ENCODE measurements at places on chromosomes 12 and 14. TPM values are rescaled to one million over a fixed set of nuclear protein-coding genes. Genes with fewer than 3 reads are reported as not detected.

The FGF23 gene
- total RNA-seq = not detected

The SLC15A5 gene
- total RNA-seq = not detected

The SERPINA1 gene
- total RNA-seq = not detected

The PDZRN4 gene
- not detected for total RNA-seq

The CDCA3 gene
- total RNA-seq = 103 TPM

The TGM1 gene
- total RNA-seq = 2.7 TPM

The HOXC5 gene
- total RNA-seq = not detected

The LHX5 gene
- not detected for total RNA-seq

The ADAM20 gene
- total RNA-seq = 0.18 TPM

The CMA1 gene
- total RNA-seq = 0.82 TPM

The HHIPL1 gene
- not detected for total RNA-seq

The TMEM263 gene
- total RNA-seq = 26.7 TPM

The NGB gene
- not detected for total RNA-seq

The SLC5A8 gene
- not detected for total RNA-seq

The KCNK13 gene
- 0.13 TPM for total RNA-seq

The TMCC3 gene
- 0.18 TPM for total RNA-seq

The PRIMA1 gene
- total RNA-seq = not detected

The PMCH gene
- not detected for total RNA-seq

The ACRBP gene
- 1.7 TPM for total RNA-seq

The EGLN3 gene
- 13.7 TPM for total RNA-seq

The EFS gene
- not detected for total RNA-seq

The APOF gene
- not detected for total RNA-seq

The NEUROD4 gene
- not detected for total RNA-seq

The PROX2 gene
- total RNA-seq = 0.44 TPM

The C12orf56 gene
- total RNA-seq = not detected

The GPRC5D gene
- not detected for total RNA-seq

The KLRK1 gene
- 123 TPM for total RNA-seq

The GPR132 gene
- total RNA-seq = 40.4 TPM

The APEX1 gene
- 135 TPM for total RNA-seq

The A2M gene
- total RNA-seq = not detected

The ZC2HC1C gene
- total RNA-seq = 1.3 TPM

The FGF6 gene
- not detected for total RNA-seq

The TEX52 gene
- 0.40 TPM for total RNA-seq

The HSPB8 gene
- total RNA-seq = not detected

The TSPAN11 gene
- not detected for total RNA-seq
